ENCODE measurements at places on chromosomes 6 and 20. TPM values are rescaled to one million over a fixed set of nuclear protein-coding genes. Genes with fewer than 3 reads are reported as not detected.
A peak's percentile ranks its signal among the peaks of the same experiment; 100 is the strongest.

DNA sequence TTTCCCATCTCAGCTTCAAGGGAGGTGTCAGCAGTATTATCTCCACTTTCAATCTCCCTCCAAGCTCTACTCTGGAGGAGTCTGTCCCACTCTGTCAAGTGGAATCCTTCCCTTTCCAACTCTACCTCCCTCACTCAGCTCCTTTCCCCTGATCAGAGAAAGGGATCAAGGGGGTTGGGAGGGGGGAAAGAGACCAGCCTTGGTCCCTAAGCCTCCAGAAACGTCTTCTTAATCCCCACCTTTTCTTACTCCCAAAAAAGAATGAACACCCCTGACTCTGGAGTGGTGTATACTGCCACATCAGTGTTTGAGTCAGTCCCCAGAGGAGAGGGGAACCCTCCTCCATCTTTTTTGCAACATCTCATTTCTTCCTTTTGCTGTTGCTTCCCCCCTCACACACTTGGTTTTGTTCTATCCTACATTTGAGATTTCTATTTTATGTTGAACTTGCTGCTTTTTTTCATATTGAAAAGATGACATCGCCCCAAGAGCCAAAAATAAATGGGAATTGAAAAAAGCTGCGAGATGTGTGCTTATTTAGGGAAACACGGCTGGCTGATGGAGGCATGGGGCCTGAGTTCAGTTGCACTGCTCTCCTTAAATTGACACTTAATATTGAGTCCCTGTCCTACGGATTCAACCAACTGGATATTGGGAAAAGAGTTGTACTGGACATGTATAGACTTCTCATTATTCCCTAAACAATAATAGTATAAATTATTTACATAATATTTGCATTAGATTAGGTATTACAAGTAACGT is 4.9 kb downstream of the TUBB start:
- no peak for DNase-seq

HLA-DQA2 gene
- 2.7 TPM for total RNA-seq

GRCh38 chr6:45488269-45488668 is 110.5 kb upstream of the SUPT3H start:
- no peak for DNase-seq

DNA sequence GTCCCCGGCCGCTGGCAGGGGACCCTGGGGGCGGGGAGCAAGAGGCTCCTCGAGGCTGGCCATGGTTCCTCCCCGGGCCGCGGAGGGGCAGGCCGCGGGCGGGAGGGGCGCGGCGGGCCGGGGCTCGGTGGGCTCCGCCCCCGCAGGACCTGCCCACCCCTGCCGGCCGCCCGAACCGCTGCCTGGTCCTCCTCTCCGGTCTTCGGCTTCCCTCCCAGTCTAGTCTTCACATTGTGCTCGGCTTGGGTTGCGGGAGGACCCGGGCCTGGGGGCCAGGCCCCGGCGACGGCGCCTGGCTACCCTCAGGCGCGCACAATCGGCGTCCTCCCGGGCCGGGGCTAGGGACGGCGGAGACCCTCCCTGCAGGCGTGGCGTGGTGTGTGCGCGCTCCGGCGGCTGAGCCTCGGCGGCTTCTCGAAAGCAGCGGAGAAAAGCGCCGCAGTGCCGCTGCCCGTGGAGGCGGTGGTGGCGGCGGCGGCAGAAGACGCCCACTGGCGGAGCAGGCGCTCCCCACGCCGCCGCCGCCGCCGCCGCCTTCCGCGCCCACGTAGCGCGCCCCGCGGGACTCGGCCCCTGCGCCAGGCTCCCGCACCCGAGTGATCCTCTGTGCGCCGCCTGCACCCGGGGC is at the start of gene PDE10A:
TSS of gene PDE10A (minus strand) at position 493 of the 628 bp plus-strand sequence. CDS start at position 63, 430 bp downstream.
- peak; percentile 88 for DNase-seq

DNA sequence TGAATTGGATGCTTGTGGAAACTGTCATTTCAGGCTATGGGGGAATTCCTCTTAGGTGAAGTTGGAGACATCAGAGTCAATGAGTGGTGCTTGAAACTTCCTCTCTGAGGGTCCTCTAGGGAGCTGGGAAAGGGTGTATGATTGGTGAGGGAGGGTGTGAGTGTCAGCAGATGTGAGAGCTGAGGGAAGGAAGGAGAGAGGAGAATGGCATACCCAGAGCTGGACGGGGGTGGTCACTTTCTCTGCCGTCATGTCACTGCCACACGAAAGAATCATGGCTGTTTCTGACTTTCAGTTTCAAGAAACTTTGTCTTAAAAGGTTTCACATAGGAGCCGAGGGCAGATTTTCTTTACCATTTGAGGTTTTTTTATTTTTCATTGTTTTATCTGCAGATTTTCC is 50.3 kb downstream of the DEK start:
- DNase-seq: no peak

CFAP61 gene
- 27.4 TPM for total RNA-seq

DNA sequence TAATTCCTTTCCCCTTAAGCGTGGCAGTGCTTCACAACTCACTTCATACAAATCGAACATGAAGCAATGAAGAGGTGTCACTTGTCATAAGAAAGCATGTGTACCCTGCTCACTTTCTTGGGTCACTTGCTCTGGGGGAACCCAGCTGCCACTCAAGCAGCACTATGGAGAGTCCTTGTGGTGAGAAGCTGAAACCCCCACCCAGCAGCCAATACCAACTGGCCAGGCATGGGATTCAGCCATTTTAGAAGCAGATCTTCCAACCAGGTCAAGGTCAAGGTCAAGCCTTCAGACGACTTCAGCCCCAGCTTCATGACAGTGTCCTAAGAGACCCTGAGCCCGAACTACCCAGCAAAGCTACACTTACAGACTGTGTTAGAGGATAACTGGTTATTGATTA is 62.8 kb downstream of the PSMB1 start:
- no peak for DNase-seq

GRCh38 chr20:63908008-63908682 is 13.2 kb downstream of the DNAJC5 start:
- no peak for DNase-seq

C6orf15 gene
- total RNA-seq: not detected

TP53TG5 gene
- 0.73 TPM for total RNA-seq

Data from Right ventricle myocardium inferior (tissue), 1 donor.